K562 (cell line): ENCODE measurements at places on chromosomes 5 and 9. TPM values are rescaled to one million over a fixed set of nuclear protein-coding genes. Genes with fewer than 3 reads are reported as not detected.

DNA sequence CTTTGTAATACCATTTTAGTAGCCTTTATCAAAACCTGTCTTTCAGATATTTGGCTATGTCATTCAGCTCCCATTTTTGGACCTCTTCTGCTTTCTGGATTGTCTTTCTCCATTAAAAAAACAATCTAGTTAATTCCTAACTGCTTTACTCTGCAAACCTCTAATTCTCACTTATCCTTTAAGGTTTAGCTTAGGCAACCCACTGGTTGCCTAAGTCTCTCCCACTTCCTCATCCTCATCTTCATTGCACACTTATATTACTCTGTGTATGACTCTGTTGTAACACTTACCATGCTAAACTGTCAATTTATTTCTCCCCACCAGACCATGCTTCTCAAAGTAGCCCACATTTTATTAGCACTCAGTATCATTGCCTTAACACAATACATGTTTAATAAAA, 205.0 kb upstream of the DMRTA1 start:
- DNase-seq, result no peak
- no peak overlapping the region for H3K4me3 ChIP-seq

DNA sequence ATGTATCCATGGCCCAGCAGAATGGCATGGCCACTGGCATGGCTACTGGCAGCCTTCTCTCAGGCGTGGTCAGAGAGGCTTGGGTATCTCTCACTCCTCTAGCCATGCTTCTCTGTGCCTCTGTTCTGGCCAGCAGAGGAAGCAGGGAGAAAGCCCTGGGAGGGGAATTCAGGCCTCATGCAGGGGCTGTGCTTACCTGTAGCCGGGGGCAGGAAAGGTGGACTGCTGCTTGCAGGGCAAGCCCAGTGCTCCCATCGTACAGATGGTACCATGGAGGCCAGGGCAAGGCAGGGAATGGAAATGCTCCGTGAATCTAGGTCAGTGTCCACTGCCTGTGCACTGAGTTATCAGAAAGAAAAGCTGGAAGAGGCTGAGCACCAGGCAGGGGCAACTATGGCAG, 2.7 kb downstream of the OR13J1 start:
- peaks cover 4% of the 10 kb centered on the region; the same call in 1 of the 3 replicates for H3K27me3 ChIP-seq
- no peak for DNase-seq
- no peak overlapping the region for H3K4me3 ChIP-seq
- H3K36me3 ChIP-seq, result no peaks in the 10 kb centered on the region
- H3K27ac ChIP-seq, result no peak overlapping the region

DNA sequence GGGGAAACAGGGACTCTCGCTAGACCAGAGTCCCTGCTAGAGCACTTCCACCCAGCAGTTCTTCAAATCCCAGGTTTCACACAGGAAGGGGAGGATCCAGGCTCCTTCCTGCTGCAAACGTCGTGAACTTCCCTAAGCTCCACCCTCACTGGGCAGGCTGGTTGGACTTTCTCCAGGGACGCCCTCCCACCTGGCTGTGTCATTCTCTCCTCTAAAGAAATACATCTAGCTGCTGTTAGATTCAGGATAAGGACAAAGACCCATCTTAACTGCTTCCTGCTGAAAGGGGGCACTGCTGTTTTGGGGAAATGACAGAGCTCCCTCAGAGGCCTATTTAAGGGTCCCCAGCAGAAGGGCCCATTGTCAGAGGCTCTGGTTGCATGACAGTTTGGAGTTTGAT, 230.7 kb downstream of the SEMA6A start:
- no peak overlapping the region for H3K4me3 ChIP-seq
- H3K27me3 ChIP-seq, result no peaks in the 10 kb centered on the region
- no peaks in the 10 kb centered on the region for H3K36me3 ChIP-seq
- no peak overlapping the region for H3K27ac ChIP-seq
- DNase-seq, result no peak

DNA sequence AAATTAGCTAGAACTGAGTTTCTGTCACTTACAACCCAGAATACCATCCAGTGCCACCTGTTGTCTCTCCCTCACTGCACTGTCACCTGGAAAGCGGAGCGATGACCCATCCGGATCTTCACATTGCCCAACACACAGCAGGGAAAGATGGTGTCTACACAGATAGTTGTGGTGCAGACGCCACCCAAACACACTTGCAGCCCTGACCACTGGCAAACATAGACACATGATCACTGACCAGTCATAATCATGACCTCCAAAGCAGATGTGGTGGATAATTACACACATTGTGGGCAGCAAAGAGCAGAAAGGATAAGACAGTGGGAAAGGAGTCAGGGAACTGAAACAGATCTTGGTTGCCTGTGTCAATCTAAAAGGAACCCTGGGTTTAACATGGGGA, 64.7 kb downstream of the GABBR2 start:
- H3K36me3 ChIP-seq, result no peaks in the 10 kb centered on the region
- H3K4me3 ChIP-seq, result no peak overlapping the region

GRCh38 chr5:51148437-51148836, 234.8 kb upstream of the ISL1 start:
- no peak overlapping the region for H3K4me3 ChIP-seq
- no peaks in the 10 kb centered on the region for H3K36me3 ChIP-seq
- H3K27ac ChIP-seq, result no peak overlapping the region
- H3K27me3 ChIP-seq, result no peaks in the 10 kb centered on the region
- no peak for DNase-seq

- H3K4me3 ChIP-seq, result no peak overlapping the region
- H3K27me3 ChIP-seq, result peaks cover 43% of the 10 kb centered on the region
- DNase-seq, result no peak
- no peaks in the 10 kb centered on the region for H3K4me1 ChIP-seq
- no peaks in the 10 kb centered on the region for H3K36me3 ChIP-seq
- H3K27ac ChIP-seq, result no peak overlapping the region
Measured at GRCh38 chr5:150068472-150068871, 17.9 kb downstream of the CSF1R start.

DNA sequence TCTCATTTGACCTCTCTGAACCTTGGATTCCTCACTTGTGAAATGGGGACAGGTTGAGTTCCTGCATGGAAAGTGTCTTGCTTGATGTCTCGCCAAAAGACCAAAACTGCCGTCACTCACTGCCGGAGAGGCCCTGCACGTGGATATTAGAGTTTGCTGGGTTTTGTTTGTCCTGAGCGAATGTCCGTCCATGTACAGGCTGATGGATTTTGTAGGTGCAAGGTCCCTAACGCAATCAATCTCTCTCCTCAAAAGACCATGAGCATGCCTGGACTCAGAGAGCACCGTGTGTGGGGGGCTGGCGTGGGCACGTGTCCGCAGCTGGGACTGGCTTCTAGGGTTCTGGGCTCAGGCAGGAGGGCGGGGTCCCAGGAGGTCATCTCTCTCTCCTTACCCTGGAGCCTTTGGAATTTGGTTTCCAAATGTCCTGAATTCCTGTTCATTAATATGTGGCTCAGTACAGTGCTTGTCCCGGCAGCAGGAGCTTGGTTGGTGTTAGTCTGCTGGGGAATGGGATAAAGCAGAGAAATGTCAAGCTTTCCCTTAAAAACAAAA, 146.0 kb upstream of the IER5L start:
- peaks cover 27% of the 10 kb centered on the region for H3K4me1 ChIP-seq
- DNase-seq, result no peak
- no peak overlapping the region for H3K4me3 ChIP-seq
- no peaks in the 10 kb centered on the region for H3K36me3 ChIP-seq
- H3K27me3 ChIP-seq, result no peaks in the 10 kb centered on the region

DNA sequence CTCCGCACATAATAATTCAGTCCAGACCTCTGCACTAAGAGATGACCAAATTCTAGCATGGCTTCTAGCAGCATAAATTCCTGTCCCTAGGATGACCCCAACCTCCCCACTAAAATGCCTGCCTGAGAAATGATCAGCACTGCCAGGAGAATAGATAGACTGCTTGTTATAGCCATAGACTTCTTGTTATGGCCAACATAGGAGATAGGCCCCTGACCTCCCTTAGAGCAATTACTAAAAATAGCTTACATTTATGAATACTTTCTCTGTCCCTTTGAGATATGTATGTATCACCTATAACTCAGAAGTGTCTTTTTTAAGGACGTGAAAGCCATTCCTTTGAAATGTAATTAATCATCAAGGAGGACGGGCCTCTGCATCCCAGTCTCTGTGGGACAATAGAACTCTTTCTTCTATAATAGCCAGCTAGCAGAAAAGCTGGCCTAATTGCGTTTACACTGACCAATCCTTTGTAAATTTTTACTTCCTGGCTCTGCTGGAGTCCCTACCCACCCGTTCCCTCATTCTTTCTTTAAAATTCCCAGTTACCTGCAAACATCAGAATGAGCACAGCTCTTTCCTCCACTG, 1002.7 kb downstream of the CDH18 start:
- no peak for DNase-seq
- H3K27ac ChIP-seq, result no peak overlapping the region
- no peaks in the 10 kb centered on the region for H3K4me1 ChIP-seq

- peaks cover 22% of the 10 kb centered on the region for H3K27me3 ChIP-seq
- no peaks in the 10 kb centered on the region for H3K36me3 ChIP-seq
- H3K4me1 ChIP-seq, result no peaks in the 10 kb centered on the region
- DNase-seq, result no peak
- no peak overlapping the region for H3K4me3 ChIP-seq
Measured at GRCh38 chr5:79120221-79120620, 8.6 kb downstream of the BHMT start.

GRCh38 chr9:18347386-18348082, 126.4 kb upstream of the ADAMTSL1 start:
- H3K27me3 ChIP-seq, result no peaks in the 10 kb centered on the region
- H3K36me3 ChIP-seq, result no peaks in the 10 kb centered on the region
- no peak overlapping the region for H3K4me3 ChIP-seq
- DNase-seq, result no peak
- H3K4me1 ChIP-seq, result no peaks in the 10 kb centered on the region

- no peak overlapping the region for H3K27ac ChIP-seq
- H3K4me3 ChIP-seq, result no peak overlapping the region
- H3K36me3 ChIP-seq, result no peaks in the 10 kb centered on the region
- no peaks in the 10 kb centered on the region for H3K27me3 ChIP-seq
Measured at GRCh38 chr5:161382685-161383084, 163.8 kb downstream of the GABRB2 start.

DNA sequence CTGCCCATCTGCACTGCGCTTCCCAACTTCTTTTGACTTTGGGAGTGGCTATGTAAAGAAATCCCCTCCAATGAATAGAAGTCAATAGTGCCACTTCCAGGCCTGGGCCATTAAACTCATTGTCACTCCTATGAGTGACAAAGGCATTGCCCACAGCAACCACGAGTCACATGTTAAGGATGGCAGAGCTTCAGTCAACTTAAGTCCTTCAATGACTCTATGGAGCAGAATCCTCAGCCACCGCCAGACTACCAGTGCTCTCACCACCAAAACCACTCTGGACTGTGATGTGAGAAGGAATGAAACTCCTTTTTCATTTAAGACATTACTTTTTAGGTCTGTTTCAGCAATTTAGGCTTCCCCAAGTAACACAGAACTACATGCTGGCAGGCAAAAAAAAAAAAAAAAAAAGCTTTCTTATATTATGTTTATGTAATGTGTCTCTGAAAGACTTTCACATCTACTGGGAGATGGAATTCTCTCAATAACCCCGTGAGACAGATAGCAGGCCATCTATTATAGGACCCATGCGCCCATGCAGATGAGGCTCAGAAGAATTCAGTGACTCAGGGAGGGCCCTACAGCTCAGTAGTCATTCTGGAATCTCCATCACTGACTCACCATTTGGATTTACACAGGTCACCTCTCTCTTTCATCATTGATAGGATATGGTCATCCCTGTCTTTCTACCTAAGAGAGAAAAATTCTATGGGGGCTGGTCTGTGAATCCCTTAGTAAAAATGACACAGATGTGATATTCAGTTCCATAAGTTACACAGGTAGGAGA, 180.5 kb downstream of the CEMIP2 start:
- no peak overlapping the region for H3K27ac ChIP-seq
- H3K4me1 ChIP-seq, result no peaks in the 10 kb centered on the region
- H3K4me3 ChIP-seq, result no peak overlapping the region

DNA sequence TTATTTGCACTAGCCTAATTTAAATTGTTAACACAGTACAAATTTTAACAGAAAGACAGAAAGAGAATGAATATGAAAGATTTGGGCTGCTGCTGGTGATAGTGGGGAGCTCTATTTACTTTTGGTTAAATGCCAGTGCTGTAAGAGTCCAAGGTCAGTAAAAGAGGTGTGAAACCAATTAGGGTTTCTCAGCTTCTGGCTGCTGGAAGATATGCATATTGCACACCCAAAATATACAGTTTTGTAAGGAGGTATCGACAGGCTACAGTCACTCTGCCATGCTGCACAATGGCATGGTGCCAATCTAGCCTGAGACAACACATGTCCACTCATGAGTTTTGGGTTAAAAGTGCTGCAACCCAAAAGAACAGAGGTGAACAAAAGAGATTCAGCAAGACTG, 79.3 kb downstream of the PPP2R2B start:
- no peaks in the 10 kb centered on the region for H3K27me3 ChIP-seq
- DNase-seq, result no peak
- no peak overlapping the region for H3K27ac ChIP-seq
- no peaks in the 10 kb centered on the region for H3K36me3 ChIP-seq
- H3K4me3 ChIP-seq, result no peak overlapping the region

The CXXC5 gene
- 79.3 and 87.8 TPM in 2 replicates for total RNA-seq

The KIF27 gene
- 0.85 and 0.98 TPM in 2 replicates for total RNA-seq

The LCN9 gene
- total RNA-seq, result not detected in 2 replicates

The GRIA1 gene
- total RNA-seq, result not detected in 2 replicates
